ENCODE measurements at places on chromosomes 5 and 9. TPM values are rescaled to one million over a fixed set of nuclear protein-coding genes. Genes with fewer than 3 reads are reported as not detected.

Gene NEURL1B
- total RNA-seq, result 3.5 TPM

Gene PCBD2
- 4.2 TPM for total RNA-seq

Gene ELOVL7
- total RNA-seq, result 0.51 TPM

Gene IL5
- not detected for total RNA-seq

Gene ARHGEF37
- 20.6 TPM for total RNA-seq

Gene LAMC3
- 5.1 TPM for total RNA-seq

Gene C8G
- total RNA-seq, result 0.77 TPM

Gene MARCOL
- not detected for total RNA-seq

Gene OLFM1
- total RNA-seq, result 16.2 TPM

Gene RLN1
- 0.13 TPM for total RNA-seq

Gene SLC36A3
- not detected for total RNA-seq

Gene PHF24
- total RNA-seq, result under 0.01 TPM

Gene TTC16
- total RNA-seq, result not detected

Gene CKMT2
- 0.38 TPM for total RNA-seq

Gene ZNG1C
- total RNA-seq, result 9.6 TPM

Gene CARD9
- total RNA-seq, result 0.13 TPM

Gene PDCD1LG2
- 0.51 TPM for total RNA-seq

Gene SLC44A1
- 18.7 TPM for total RNA-seq

Gene ZFP2
- 0.39 TPM for total RNA-seq

Gene TAS2R1
- not detected for total RNA-seq

Gene TMEM174
- not detected for total RNA-seq

Gene PFN3
- total RNA-seq, result not detected

Gene TERT
- not detected for total RNA-seq

Gene SHOC1
- total RNA-seq, result not detected

Gene MCIDAS
- not detected for total RNA-seq

Gene CEL
- total RNA-seq, result 0.13 TPM

Gene NPR3
- 0.38 TPM for total RNA-seq

Gene BOD1
- 38.9 TPM for total RNA-seq

Gene GAPT
- not detected for total RNA-seq

Gene GRIA1
- under 0.01 TPM for total RNA-seq

Gene ROR2
- not detected for total RNA-seq

Gene DDX4
- not detected for total RNA-seq

Gene CDC25C
- 6.7 TPM for total RNA-seq

Gene EGFLAM
- total RNA-seq, result 0.13 TPM

Gene ST8SIA4
- 7.2 TPM for total RNA-seq

Gene PCDHA13
- under 0.01 TPM for total RNA-seq

Gene PALM2AKAP2
- total RNA-seq, result under 0.01 TPM

Gene TMEFF1
- total RNA-seq, result 12.9 TPM

Gene CAMK2A
- not detected for total RNA-seq

Gene PCDHGB4
- 10.6 TPM for total RNA-seq

Gene LOX
- 52.9 TPM for total RNA-seq

Gene ECSCR
- 421 TPM for total RNA-seq

Gene UBE2R2
- 23.1 TPM for total RNA-seq

Gene PPP3R2
- total RNA-seq, result not detected

Gene SMIM33
- total RNA-seq, result under 0.01 TPM

Gene CCDC127
- total RNA-seq, result 3.6 TPM

Gene FLT4
- total RNA-seq, result 236 TPM

Gene MOCS2
- total RNA-seq, result 20.6 TPM

Gene SPATA31E1
- total RNA-seq, result not detected

Gene N4BP3
- 22.2 TPM for total RNA-seq

Gene FABP6
- total RNA-seq, result not detected

Gene FST
- 19.6 TPM for total RNA-seq

Gene CENPK
- 6.3 TPM for total RNA-seq

Gene TAL2
- not detected for total RNA-seq

Gene APBA1
- total RNA-seq, result 7.1 TPM

Gene IFNB1
- not detected for total RNA-seq

Gene OR1B1
- 0.26 TPM for total RNA-seq

Gene MEIKIN
- not detected for total RNA-seq

Gene CDH9
- not detected for total RNA-seq
